ENCODE measurements at places on chromosomes 5 and 9.

DNA sequence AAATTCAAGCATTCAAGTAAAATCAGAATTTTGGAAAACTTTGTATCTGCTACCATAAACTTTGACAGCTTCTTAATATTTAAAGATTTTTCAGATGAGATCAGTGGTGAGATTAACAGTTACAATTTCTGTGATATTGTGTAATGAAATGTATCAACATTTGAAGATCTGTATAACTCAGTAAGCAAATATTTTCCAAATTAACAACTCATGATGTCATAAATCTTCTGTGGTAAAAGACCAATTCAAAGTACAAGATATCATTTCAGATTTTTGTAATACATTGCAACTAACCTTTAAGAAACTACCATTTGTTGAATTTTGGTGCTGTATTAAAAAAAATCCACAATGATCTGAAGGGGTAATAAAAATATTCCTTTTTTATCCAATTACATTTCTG, 352.2 kb downstream of the KIAA0825 start:
- no peak for DNase-seq

DNA sequence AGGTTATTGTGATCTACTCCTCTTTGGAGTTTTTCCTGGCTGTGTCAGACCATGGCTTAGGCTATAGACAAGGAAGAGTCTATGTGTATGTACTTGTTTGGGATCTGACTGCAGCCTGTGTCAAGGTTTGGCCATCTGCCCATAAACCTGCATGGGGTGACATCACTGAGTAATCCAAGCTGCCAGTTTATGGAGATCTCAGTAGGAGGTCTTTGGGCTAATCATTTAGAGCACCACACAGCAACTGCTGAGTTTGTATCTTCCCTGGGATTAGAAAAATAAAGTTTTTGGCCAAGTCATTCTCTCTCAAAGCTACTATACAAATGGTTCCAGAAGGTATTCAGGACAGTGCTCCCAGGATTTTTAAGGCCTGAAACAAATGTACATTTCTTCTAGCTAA, 65.5 kb upstream of the HSPB3 start:
- no peak for DNase-seq

DNA sequence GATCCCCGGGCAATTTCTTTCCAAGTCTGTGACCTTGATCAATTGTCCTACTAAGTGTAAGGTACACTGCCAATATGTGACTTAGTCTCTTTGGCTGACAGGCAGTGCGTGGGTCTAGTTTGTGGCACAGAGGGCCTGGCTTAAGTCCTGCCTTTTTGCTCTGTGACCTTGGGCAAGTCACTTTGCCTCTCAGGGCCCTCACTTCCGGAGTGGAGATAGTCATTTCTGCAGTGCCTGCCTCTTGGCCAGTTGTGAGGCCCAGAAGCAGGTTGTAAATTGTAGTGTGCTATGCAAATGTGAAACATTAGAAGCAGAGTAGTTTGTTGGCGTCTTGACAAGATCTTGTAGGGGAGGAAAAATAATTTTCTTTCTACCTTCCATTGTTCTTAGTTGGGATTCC, 39.0 kb downstream of the KIF4B start:
- DNase-seq = no peak

DNA sequence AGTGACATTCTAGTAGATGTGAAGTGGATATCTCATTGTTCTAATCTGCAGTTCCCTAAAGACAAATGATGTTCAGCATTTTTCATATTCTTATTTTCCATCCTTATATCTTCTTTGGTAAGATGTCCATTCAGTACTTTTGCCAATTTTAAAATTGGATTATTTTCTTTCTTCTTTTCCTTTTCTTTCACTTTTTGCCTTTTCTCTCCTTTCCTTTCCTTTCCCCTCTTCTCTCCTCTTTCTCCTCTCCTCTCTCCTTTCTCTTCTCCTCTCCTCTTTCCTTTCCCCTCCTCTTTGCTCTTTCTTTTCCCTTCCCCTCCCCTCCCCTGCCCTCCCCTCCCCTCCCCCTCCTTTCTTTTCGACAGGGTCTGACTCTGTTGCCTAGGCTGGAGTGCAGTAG, 10.1 kb downstream of the ZFYVE16 start:
- no peak for DNase-seq

DNA sequence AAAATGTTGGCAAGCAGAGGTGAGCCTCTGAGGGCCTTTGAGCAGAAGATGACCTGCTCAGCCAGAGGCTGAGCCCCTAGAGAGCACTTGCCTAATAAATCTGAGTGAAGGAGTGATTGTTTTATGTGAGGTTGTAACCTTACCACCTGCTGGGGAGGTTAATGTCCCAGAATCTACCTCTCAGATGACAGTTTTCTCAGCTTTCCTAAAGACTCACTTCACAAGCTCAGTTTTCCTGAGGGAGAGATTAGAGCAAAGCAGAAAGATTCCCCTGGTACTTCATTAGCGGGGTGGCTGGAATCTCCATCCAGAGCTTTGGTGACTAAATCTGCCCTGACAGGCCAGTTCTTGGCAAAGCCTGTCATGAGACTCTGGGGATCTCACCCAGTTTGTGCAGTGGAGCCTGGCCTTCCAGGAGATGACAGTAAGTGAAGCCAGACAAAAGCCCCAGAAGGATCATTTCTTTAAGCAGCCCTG, 48.8 kb upstream of the GALNT10 start:
- no peak for DNase-seq

- no peak for DNase-seq
Measured at GRCh38 chr9:107635803-107636174, 146.2 kb upstream of the KLF4 start.

All from midbrain (tissue), 1 donor.